Renal cortical epithelial cell (primary cell): ENCODE measurements at places on chromosomes 2 and 18. TPM values are rescaled to one million over a fixed set of nuclear protein-coding genes. Genes with fewer than 3 reads are reported as not detected.

GRCh38 chr2:191213333-191213732, 31.9 kb upstream of the MYO1B start:
- DNase-seq: peak; percentile 19

The SPTBN1 gene
- 415 and 447 TPM in 2 replicates for total RNA-seq

DNA sequence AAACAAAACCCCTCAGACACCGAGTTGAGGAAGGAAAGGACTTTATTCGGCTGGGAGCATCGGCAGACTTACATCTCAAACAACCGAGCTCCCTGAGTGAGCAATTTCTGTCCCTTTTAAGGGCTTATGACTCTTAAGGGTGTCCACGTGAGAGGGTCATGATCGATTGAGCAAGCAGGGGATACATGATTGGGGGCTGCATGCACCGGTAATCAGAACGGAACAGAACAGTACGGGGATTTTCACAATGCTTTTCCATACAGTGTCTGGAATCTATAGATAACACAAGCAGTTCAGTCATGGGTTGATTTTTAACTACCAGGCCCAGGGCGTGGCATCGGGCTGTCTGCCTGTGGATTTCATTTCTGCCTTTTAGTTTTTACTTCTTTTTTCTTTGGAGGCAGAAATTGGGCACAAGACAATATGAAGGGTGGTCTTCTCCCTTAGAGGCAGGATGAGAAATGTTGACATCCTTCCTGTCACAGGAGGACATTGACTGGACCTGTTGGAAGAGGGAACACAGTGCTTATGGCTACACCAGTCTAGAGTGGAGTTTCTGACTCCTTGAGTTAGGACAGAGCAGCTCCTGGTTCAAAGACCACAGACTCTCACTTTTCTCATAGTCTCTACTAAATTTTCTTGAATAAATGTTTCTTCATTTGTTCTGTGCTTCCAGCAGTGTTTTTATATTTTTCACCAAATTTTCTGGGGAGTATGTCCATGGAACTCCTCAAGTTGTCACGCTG, 35.8 kb downstream of the SPOPL start:
- DNase-seq: no peak

GRCh38 chr2:51028829-51029228, 3.1 kb downstream of the NRXN1 start:
- DNase-seq: no peak

The SOX11 gene
- total RNA-seq: under 0.01 and 0.05 TPM in 2 replicates

- DNase-seq: no peak
These were observed 653.7 kb downstream of the METTL4 start for GRCh38 chr18:1917569-1917968.

GRCh38 chr2:38959938-38960608, 70.4 kb downstream of the ARHGEF33 start:
- DNase-seq: peak; percentile 46

The EFEMP1 gene
- total RNA-seq: 155 and 330 TPM in 2 replicates

- no peak for DNase-seq
These were observed 1748.4 kb upstream of the CELF4 start for GRCh38 chr18:39313992-39314391.

- DNase-seq: peak; percentile 91
These were observed 187.6 kb downstream of the ARHGAP28 start for GRCh38 chr18:6917072-6917471.

The CHRNA1 gene
- total RNA-seq: 0.05 and 0.17 TPM in 2 replicates

DNA sequence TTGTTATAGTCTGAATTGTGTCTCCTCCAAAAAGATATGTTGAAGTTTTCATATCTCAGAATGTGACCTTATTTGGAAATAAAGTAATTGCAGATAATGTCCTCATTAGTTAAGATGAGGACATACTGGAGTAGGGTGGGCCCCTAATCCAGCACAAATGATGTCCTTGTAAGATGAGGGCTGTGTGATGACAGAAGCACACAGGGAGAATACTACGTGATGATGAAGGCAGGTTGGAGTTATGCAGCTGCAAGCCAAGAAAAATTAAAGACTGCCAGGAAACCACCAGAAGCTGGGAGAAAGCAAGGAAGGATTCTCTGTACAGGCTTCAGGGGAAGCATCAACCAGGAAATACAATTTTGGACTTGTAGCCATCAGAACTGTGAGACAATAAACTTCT, 58.3 kb upstream of the PNPT1 start:
- DNase-seq: no peak

DNA sequence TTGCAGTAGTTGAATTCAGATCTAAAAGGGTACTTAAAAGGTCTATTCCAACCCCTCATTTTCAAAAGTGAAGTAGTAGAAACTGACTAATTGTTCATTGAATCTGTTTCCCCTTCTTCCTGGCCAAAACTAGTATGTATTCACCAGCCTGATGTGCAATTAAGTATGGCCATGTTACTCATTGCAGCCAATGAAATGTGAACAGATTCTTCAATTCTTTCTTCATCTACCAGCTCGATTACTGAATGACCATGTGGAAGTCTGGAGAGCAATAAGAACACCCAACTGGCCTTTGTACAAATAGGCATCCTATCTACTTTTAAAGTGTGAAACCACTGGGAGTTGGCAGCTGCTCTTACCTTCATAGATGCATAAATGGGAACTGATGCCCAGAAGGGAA, 449.0 kb upstream of the ID2 start:
- DNase-seq: peak; percentile 69

- no peak for DNase-seq
These were observed 2.1 kb downstream of the AAK1 start for GRCh38 chr2:69641471-69641870.

The GPR35 gene
- 1.6 TPM in 1 of 2 replicates, not detected in the other for total RNA-seq

The OTOS gene
- not detected in 2 replicates for total RNA-seq

DNA sequence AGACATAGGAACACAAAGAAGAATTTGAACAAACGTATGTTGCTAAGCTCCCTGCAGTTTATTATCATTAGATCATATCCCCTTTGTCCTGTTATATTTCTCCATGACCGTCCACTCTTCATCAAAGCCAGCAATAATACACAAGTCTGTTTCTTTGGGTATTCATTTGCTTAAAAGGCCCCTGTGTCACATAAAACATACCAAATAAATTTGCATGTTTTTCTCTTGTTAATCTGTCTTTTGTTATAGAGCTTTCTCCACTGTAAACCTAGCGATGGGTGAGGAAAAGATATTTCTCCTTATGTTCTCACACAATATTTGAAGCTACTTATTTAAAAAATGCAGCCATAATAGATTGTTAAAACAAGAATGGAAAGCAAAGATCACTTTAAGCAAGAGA, 42.9 kb upstream of the REL start:
- no peak for DNase-seq

DNA sequence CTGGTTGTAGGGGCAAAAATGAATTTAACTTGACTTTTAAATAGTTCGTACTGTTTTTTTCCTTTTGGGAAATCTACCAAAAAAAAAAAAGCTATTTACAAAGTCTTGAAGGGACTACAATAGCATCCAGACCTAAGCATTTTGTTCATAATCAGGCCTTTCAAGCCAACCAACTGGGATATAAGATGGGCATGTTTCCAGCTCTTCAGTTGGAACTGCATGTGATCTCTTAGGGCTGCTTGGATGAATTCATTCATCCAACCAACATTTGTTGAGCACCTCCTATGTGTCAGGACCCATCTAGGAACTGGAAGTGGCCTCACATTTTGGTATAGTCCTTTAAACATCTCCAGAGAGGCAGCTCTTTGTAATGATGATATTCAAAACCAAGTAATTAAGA, 98.6 kb downstream of the AAK1 start:
- DNase-seq: no peak

DNA sequence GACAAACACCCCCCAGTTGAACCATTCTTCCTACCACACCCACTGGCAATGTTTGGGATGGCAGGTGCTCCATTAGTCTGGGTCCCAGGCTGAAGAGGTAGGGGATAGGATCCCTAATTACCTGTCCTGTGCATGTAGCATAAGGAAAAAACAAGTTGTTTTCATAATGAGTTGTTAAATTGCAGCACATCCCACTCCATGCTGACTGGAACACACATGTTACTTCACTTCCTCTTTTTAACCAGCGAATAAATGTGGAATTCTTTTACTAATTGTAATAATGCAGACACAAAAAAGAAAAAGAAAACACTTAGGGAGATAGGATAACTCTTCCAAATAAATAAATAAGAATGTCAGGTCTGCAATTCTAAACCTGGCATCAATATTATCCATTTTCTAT, 11.8 kb upstream of the CBLN2 start:
- no peak for DNase-seq

- DNase-seq: no peak
These were observed 58.9 kb downstream of the FAM168B start for GRCh38 chr2:131034122-131035051.

DNA sequence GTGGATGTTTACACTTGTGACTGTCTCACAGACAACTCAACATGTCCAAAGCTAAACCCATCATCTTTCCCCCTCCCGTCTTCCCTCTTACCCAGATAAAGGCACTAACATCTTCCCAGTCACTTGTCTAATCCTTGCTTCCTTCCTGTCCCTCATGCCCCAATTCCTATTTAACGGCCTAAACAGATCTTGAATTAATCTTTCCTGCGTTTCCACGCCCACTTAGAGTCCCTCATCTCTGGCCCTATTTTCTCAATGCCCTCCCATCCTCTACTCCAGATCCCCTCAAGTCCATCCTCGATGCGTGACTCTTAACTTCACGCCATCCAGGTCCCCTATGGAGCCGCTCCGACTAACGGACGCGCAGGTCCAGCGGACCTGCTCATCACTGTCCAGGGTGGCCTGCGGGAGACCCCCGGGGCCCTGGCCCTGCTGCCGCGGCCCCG, 682 bp upstream of the SCLY start:
- no peak for DNase-seq

The TACR1 gene
- 0.10 TPM in 1 of 2 replicates, not detected in the other for total RNA-seq

DNA sequence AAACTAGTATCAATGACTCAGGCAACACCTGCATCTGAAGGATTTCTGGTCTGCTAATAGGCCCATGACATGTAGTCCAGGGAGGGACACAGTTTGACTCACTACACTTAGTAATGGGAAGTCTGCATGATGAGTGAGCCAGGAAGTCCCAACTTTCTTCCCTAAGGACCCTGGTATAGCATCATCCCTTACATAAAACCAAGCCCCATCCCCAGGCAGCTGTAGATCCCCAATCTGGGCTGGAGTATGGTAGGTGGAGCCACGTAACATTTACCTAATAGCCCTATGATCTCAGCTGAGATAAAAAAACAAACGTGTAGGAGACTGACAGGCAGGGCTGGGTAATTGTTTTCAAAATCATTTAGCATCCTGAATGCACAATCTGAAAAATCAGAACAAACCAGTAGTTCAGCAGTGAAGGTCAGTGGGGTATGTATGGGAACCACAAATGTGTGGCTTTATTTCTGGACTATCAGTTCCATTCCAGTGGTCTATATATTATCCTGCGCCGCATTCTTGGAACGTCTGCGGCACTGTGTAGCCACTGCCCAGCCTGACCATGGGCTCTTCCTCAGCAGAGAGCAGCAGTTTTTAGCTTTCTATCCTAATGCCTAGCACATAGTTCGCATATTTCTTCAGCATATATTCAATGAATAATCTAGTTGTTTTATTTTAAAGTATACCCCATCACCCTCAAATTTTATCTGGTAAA, 33.5 kb downstream of the EPB41L3 start:
- peak; percentile 50 for DNase-seq

DNA sequence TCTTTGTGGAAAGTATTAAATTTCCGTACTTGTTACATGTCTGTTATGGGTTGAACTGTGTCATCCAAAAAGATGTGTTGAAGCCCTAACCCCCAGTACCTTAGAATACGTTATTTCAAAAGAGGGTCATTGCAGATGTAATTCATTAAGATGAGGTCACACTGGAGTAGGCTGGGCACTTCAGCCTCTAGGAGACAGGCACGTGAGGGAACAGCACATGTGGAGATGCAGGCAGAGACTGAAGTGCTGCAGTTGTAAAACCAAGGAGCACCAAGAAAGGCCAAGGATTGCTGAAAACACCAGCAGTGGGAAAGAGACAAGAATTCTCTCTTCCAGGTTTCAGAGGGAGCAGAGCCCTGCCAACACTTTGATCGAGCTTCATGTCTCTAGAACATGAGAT, 4.6 kb upstream of the RHBDD1 start:
- DNase-seq: no peak

- DNase-seq: no peak
These were observed 39.7 kb downstream of the CDCA7 start for GRCh38 chr2:173394091-173394974.

The CTLA4 gene
- total RNA-seq: not detected in 2 replicates

DNA sequence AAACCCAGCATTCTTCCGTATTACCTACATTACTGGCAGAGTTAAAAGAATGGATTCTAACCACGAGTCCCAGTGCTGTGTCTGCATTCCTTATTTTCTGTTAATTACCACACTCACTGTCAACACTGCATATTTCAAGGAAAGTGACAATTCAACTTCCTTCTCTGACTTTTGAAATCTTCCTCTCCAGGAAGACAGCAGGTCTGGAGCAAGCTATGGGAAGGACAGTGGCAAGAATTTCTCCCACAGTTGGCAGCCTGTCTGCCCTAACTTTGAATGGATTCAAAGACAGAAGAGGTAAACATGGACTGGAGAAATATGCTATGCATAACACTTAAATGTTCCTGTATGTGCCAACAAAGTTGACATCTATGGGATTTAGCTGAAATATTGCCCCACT, 700.5 kb upstream of the CHAC2 start:
- DNase-seq: peak; percentile 33

DNA sequence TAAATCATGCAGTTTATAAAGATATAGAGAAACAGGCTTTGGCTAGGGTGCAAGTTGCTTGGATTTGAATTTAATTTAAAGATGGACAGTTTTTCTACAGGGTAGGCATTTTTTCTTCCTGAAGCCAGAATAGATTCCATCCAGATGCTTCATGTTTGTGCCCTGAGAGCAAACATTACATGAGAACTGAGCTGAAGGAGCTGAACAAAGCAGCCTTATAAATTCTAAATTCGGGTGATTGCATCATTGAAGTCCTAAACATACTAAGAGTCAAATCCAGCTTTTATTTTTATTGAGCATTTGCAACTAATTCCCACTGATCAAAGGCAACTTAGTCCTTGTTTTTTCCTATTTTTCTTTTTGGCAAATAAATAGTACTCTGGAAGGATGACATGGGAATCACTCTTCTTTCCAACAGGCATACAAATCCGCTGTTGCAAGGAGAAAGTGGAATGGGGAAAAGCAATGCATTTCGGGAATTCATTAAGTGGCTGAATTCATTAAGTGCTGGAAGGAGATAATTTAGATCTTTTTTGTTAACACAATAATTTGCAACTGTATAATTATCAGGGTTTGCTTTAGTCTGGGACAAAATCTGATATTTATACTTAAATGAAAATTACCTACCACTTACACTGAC, 828.0 kb downstream of the SLC4A3 start:
- no peak for DNase-seq

DNA sequence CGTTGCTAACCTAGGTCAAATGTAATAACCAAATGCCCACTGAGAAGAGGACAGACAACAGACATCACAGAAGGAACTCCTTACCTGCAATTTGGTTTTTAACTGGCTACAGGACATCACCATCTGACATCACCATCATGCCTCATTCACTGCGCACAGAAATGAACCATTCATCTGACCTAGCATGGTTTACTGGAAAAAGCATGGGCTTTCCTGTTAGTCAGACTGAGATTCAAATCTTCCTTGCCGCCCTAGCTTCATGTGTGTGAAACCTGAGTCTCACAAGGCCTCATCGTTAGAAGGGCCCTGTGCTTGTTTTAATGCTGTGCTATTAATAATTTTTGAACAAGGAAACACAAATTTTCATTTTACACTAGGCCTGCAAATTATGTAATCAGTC, 1.1 kb upstream of the HIBCH start:
- no peak for DNase-seq

GRCh38 chr2:33617989-33618388, 18.9 kb upstream of the FAM98A start:
- peak; percentile 75 for DNase-seq

- peak; percentile 96 for DNase-seq
These were observed 402.0 kb downstream of the ALK start for GRCh38 chr2:29519338-29519925.
